ENCODE measurements at places on chromosomes 3 and 15.

DNA sequence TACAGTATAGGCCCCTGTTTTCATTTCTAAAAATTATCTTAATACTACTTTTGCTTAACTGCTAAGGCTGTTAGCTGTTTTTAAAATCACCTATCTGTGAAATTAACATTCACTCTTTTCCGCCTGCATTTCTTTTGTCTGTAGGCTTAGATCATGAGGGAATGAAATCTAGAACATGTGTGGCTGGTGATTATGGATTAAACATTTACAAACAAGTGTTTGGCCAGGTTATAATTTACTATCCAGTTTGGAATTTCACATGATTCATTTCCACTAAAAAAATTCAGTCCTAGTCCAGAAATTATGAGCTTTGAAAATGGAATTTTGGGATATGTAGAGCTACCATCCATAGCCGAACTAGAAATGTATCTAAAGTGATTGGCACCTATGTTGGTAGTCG lies 39.1 kb downstream of the GOLM2 start:
- H3K27me3 ChIP-seq, result no peaks in the 10 kb centered on the region
- H3K27ac ChIP-seq, result no peak overlapping the region
- H3K36me3 ChIP-seq, result peaks cover 3% of the 10 kb centered on the region

DNA sequence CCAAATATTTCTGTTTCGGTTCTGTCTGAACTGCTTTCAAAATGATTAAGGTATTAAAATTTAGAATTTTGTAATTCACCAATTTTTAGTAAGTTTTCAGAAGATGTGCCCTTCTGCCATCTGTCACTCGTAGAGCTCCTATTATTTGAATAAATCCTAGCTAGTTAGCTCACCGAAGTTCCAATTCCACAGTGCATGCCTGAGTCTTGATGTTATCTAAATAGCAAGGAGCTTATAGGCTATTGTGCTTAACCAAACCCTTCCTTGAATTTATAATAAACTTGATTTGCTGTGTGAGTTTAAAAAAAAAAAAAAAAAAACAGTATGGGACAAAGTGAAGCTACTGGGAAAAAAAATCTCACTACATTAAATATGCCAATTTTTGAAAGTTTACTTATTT lies 18.7 kb downstream of the ATP13A3 start:
- H3K4me1 ChIP-seq, result peaks cover 44% of the 10 kb centered on the region
- H3K36me3 ChIP-seq, result peaks cover 2% of the 10 kb centered on the region
- H3K27ac ChIP-seq, result no peak overlapping the region
- H3K27me3 ChIP-seq, result no peaks in the 10 kb centered on the region
- DNase-seq, result no peak

GRCh38 chr15:48634893-48635292 lies 10.6 kb downstream of the FBN1 start:
- H3K4me1 ChIP-seq, result no peaks in the 10 kb centered on the region
- H3K36me3 ChIP-seq, result no peaks in the 10 kb centered on the region
- H3K27ac ChIP-seq, result no peak overlapping the region
- H3K4me3 ChIP-seq, result no peak overlapping the region
- no peak for DNase-seq

DNA sequence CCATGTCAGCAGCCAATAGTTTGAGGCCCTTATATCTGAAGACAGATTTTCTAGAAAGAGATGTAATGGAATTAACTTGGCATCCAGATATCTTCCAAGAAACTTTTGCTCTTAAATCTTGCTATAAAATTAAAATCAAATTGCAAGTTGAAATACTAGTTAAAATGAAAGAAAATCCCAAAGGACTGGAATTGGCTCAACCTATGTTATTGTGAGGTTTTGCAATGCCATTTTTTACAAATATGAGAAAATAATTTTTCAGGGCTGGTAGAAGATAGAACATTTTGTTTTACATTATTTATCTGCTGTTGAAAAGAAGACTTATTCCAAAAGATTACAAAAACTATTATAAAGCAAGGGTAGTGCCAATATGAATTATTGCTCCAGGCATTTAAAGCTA lies 92.2 kb upstream of the AGTR1 start:
- no peak overlapping the region for H3K27ac ChIP-seq
- no peak for DNase-seq

GRCh38 chr3:16386561-16386960 lies 121.5 kb downstream of the OXNAD1 start:
- H3K36me3 ChIP-seq, result peaks cover 21% of the 10 kb centered on the region
- H3K27ac ChIP-seq, result no peak overlapping the region
- DNase-seq, result no peak
- no peaks in the 10 kb centered on the region for H3K27me3 ChIP-seq

GRCh38 chr3:15979495-15979894 lies 181.7 kb upstream of the ANKRD28 start:
- DNase-seq, result no peak
- no peaks in the 10 kb centered on the region for H3K36me3 ChIP-seq
- no peaks in the 10 kb centered on the region for H3K4me1 ChIP-seq
- H3K27ac ChIP-seq, result no peak overlapping the region

GRCh38 chr3:58082047-58082446 lies 73.8 kb downstream of the FLNB start:
- peak; percentile 14 for DNase-seq
- peaks cover 21% of the 10 kb centered on the region for H3K4me1 ChIP-seq
- no peak overlapping the region for H3K4me3 ChIP-seq
- peaks cover 12% of the 10 kb centered on the region for H3K36me3 ChIP-seq

GRCh38 chr3:128760881-128761280 lies 34.9 kb downstream of the RAB7A start:
- peaks cover 17% of the 10 kb centered on the region for H3K36me3 ChIP-seq
- H3K4me1 ChIP-seq, result peaks cover 58% of the 10 kb centered on the region
- DNase-seq, result no peak
- no peak overlapping the region for H3K27ac ChIP-seq
- H3K4me3 ChIP-seq, result no peak overlapping the region

GRCh38 chr3:30294241-30294667 lies 312.1 kb upstream of the TGFBR2 start:
- H3K4me1 ChIP-seq, result peaks cover 16% of the 10 kb centered on the region
- H3K27ac ChIP-seq, result no peak overlapping the region
- H3K27me3 ChIP-seq, result no peaks in the 10 kb centered on the region
- H3K36me3 ChIP-seq, result no peaks in the 10 kb centered on the region
- no peak overlapping the region for H3K4me3 ChIP-seq
- DNase-seq, result no peak

GRCh38 chr3:23659840-23660430 lies 145.8 kb upstream of the UBE2E1 start:
- H3K36me3 ChIP-seq, result no peaks in the 10 kb centered on the region
- no peak for DNase-seq
- no peak overlapping the region for H3K4me3 ChIP-seq
- H3K4me1 ChIP-seq, result no peaks in the 10 kb centered on the region
- no peak overlapping the region for H3K27ac ChIP-seq

GRCh38 chr3:98680723-98681122 lies 82.4 kb upstream of the ST3GAL6 start:
- H3K27me3 ChIP-seq, result peaks cover 1% of the 10 kb centered on the region
- no peak overlapping the region for H3K27ac ChIP-seq
- DNase-seq, result no peak

GRCh38 chr3:24278543-24278942 lies 216.1 kb downstream of the THRB start:
- H3K36me3 ChIP-seq, result no peaks in the 10 kb centered on the region
- no peak for DNase-seq
- H3K27ac ChIP-seq, result no peak overlapping the region
- no peaks in the 10 kb centered on the region for H3K4me1 ChIP-seq

- H3K36me3 ChIP-seq, result no peaks in the 10 kb centered on the region
- peak; percentile 35 for DNase-seq
- no peak overlapping the region for H3K27ac ChIP-seq
Measured at GRCh38 chr3:127652246-127652995, 20.3 kb upstream of the ABTB1 start.

GRCh38 chr15:32790352-32790999 lies 72.7 kb downstream of the GREM1 start:
- no peak for DNase-seq
- no peaks in the 10 kb centered on the region for H3K36me3 ChIP-seq
- H3K27ac ChIP-seq, result no peak overlapping the region
- no peaks in the 10 kb centered on the region for H3K27me3 ChIP-seq

- H3K4me1 ChIP-seq, result peaks cover 3% of the 10 kb centered on the region
- peak; percentile 85 for DNase-seq
- no peak overlapping the region for H3K4me3 ChIP-seq
- H3K27me3 ChIP-seq, result peaks cover 23% of the 10 kb centered on the region
Measured at GRCh38 chr15:74291101-74292071, 55.3 kb downstream of the CCDC33 start.

- H3K27me3 ChIP-seq, result peaks cover 13% of the 10 kb centered on the region
- no peak for DNase-seq
Measured at GRCh38 chr15:88241060-88241459, 15.5 kb downstream of the NTRK3 start.

- peak overlapping the region; percentile 96 for H3K27ac ChIP-seq
- H3K4me3 ChIP-seq, result peak overlapping the region; percentile 85
- H3K4me1 ChIP-seq, result peaks cover 70% of the 10 kb centered on the region
- peaks cover 30% of the 10 kb centered on the region for H3K36me3 ChIP-seq
- H3K27me3 ChIP-seq, result no peaks in the 10 kb centered on the region
Measured at GRCh38 chr3:101828276-101828675, 21.0 kb upstream of the NFKBIZ start.

DNA sequence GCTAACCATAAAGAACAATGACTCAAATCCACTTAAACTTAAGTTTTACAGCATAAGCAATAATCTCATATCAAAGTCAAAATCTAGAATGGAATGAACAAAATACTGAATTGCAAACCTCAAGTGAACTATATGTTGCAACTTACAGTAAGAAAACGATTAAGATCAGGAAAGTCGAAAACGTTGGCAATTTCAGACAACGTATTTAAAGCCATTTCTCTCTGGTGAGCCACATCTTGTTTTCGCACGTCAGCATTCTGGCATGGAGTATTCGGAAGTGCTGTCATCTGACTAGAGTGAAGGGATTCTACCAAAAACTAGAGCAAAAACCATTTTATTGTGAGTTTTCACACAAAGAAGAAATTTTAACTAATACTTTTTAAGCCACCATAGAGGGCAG lies 28.5 kb downstream of the ATR start:
- no peaks in the 10 kb centered on the region for H3K27me3 ChIP-seq
- peaks cover 35% of the 10 kb centered on the region for H3K36me3 ChIP-seq
- H3K27ac ChIP-seq, result no peak overlapping the region
- no peaks in the 10 kb centered on the region for H3K4me1 ChIP-seq

GRCh38 chr3:123518892-123519485 lies 65.9 kb downstream of the HACD2 start:
- DNase-seq, result no peak
- peaks cover 32% of the 10 kb centered on the region for H3K4me1 ChIP-seq
- H3K4me3 ChIP-seq, result no peak overlapping the region
- H3K27me3 ChIP-seq, result no peaks in the 10 kb centered on the region
- H3K36me3 ChIP-seq, result peaks cover 16% of the 10 kb centered on the region

DNA sequence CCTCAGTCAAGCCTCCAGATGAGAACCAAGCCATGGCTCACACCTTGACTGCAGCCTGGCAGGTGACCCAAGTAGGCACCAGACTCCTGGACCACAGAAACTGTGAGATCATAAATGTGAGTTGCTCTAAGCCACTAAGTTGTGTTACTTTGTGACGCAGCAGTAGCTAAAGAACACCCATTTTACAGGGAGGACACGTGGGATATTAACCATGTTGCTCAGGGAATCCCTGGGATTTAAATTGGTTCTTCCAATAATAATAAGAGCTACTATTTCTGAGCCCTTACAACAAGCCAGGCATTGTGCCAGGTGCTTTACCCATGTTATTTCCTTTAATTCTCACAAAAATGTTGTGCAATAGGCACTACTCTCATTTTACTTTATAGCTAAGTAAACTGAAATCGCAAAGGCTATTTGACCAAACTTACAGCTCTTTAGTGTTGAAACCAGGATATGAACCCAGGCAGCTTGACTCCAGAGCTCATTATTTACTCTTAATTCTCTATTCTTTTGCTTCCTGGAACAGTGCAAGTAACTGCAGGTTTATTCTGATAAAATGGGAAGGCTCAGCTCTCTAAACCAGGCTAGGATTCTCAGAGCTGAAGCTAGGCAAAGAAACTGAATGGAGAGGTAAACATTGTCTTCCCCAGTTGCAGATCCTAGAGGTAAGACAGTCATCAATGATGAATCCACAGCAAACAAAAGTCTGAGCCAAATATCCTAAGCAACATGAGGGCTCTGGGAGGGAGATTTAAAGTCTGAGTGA lies 294.4 kb downstream of the KBTBD8 start:
- H3K27me3 ChIP-seq, result no peaks in the 10 kb centered on the region
- H3K36me3 ChIP-seq, result no peaks in the 10 kb centered on the region
- H3K27ac ChIP-seq, result no peak overlapping the region
- H3K4me3 ChIP-seq, result no peak overlapping the region
- peaks cover 10% of the 10 kb centered on the region for H3K4me1 ChIP-seq

DNA sequence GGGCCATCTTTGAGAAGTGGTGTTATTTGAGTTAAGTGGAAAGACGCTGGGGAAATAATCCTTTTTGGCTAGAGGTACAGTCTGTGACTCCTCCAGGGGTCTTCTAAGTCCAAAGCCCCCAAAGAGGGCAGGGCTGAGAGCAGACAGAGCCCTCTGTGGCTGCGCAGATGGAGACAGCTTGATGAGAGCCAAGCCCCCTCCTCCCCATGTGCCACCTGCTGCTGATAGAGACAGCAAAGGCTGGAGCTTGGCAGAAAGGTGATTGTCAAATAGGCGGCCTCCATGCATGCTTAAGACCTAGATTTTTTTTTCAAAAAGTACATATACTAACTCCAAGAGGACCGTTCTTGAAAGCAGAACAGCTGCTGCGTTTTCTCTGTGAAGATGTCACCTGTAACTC lies 72.4 kb downstream of the CRYGS start:
- peaks cover 4% of the 10 kb centered on the region for H3K4me1 ChIP-seq
- no peaks in the 10 kb centered on the region for H3K27me3 ChIP-seq
- H3K4me3 ChIP-seq, result no peak overlapping the region
- no peaks in the 10 kb centered on the region for H3K36me3 ChIP-seq
- no peak for DNase-seq

DNA sequence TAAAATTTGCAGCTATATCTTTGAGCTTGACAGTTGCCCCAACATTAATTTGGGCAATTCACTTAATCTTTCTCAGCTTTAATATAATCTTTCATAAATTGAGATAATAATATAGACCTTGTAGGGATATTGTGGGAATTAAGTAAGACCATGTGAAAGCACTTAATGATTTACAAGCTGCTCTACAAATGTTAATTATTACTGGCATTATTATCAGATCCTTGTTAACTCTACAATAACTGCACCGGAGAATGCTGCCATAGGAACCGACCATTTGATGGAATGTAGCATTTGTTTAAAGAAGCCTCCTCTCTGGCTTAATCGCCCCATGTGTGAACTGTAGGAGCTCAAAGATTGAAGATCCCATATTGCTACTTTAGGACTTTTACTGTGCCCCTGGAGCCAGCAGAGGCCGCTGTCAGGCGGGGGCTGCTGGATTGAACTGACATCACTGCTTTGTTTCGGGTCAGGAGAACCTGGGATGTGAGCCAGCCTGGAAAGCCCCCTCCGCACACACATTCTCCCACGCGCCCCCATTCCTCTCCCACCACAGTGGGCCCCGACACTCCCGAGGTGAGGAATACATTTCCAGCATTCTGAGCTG lies 154.2 kb upstream of the TNIK start:
- peak; percentile 20 for DNase-seq
- no peak overlapping the region for H3K27ac ChIP-seq
- H3K4me3 ChIP-seq, result no peak overlapping the region

- peak; percentile 81 for DNase-seq
- peaks cover 71% of the 10 kb centered on the region for H3K4me1 ChIP-seq
- peak overlapping the region; percentile 79 for H3K27ac ChIP-seq
- peaks cover 2% of the 10 kb centered on the region for H3K27me3 ChIP-seq
Measured at GRCh38 chr15:70504299-70504951, 258.9 kb downstream of the UACA start.

GRCh38 chr3:111336511-111336910 lies 205.5 kb upstream of the CD96 start:
- H3K4me1 ChIP-seq, result peaks cover 12% of the 10 kb centered on the region
- H3K4me3 ChIP-seq, result no peak overlapping the region
- H3K27ac ChIP-seq, result no peak overlapping the region
- peaks cover 2% of the 10 kb centered on the region for H3K27me3 ChIP-seq
- H3K36me3 ChIP-seq, result peaks cover 2% of the 10 kb centered on the region

Measured in activated CD4-positive, alpha-beta memory T cell treated with anti-CD3 and anti-CD28 coated beads for 36 hours (primary cell).